Hypothalamus (tissue), 51 donors: ENCODE measurements at places on chromosomes 6 and 20.

- no peak for DNase-seq
Measured at GRCh38 chr20:48799328-48800105, 28.3 kb downstream of the PREX1 start.

GRCh38 chr6:28673787-28674671 is 148.3 kb downstream of the GPX5 start:
- peak; percentile 4 for DNase-seq

DNA sequence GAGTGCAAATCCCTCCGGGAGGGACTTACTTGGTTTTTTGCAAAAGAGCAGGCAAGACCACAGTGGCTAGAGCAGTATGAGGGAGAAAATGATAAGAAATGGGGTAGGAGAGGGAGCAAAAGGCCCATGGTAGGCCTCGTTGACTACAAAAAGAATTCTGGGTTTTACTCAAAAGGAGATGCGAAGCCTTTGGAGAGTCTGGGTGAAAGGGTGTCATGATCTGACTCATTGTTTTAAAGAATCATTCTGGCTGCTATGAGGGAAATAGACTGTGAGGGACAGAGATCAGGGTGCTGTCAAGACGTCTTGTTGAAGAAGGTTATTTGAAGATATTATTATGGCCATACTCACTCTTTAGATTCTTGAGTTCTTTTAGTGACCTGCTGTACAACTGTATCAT is 13.0 kb downstream of the TBC1D32 start:
- DNase-seq = no peak

GRCh38 chr6:6319952-6320811 is at the start of gene F13A1:
Gene F13A1, minus strand, starts transcription at chr6:6320662. Its CDS starts 1,998 bp downstream, at chr6:6318664.
- no peak for DNase-seq

DNA sequence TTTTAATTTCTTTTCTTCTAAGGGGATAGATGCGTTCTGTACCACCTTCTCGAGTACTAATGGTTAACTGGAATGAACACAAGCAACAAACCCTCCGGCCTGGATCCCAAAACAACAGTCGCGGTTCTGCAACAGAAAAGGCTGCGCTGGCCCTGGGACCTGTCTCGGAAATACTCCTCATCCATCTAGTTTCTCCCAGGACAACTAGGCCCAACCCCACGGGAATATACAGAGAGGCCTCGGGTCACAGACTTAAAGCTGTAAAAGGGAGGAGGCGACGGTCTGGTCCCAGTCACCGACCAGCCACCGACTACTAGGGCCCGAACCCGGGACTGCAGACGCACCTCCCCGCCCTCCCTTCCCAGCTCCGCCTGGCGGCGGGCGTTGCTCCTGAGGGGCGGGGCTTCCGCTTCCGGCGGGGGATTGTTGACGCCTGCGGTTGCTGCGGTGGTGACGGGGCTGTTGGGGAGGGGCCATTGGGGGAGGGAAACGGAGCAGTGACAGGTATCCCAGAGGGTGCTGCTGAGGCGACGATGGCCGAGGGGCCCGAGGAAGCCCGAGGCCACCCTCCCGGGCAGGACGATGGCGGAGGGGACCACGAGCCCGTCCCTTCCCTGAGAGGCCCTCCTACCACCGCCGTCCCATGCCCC is at the start of gene FAM8A1:
TSS of gene FAM8A1 (plus strand) at position 426 of the 650 bp plus-strand sequence. CDS start at position 534, 108 bp downstream.
- peak; percentile 94 for DNase-seq

DNA sequence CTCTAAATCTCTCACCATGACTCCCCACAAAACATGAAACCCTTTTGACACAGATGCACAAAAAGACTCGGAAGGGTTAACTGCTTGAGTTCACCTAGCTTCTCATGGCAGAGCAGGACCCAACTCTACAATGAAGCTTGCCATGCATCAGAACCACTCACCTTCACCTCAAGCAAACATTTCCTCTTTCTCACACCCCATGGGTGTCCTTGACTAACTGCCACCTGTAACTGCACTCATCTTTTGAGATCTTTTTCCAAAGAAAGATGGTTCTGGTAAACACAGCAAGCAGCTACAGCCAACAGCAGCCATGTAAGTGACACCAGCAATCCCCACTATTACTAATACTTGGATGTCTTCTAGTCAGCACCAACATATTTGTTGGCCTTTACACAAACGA is 76.5 kb downstream of the EFHC1 start:
- DNase-seq = no peak

DNA sequence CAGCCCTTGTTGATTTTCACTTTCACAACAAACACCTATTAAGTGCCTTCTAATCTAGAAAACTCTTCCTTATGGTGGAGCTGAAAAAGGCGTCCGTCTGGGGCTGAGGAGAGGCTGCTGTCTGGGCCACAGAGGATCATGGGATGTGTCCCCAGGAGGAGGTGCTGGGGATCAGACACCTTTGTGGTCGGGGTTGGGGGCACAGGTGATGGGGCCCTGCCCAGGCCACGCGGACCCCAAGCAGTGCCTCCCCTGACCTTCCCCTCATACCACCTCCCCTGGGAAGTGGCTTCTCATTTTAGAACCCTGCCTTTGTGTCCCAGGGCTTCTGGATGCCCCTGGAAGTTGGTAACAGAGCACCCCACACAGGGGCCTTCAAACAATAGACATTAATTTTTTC is 41.1 kb downstream of the SUN5 start:
- DNase-seq = no peak

DNA sequence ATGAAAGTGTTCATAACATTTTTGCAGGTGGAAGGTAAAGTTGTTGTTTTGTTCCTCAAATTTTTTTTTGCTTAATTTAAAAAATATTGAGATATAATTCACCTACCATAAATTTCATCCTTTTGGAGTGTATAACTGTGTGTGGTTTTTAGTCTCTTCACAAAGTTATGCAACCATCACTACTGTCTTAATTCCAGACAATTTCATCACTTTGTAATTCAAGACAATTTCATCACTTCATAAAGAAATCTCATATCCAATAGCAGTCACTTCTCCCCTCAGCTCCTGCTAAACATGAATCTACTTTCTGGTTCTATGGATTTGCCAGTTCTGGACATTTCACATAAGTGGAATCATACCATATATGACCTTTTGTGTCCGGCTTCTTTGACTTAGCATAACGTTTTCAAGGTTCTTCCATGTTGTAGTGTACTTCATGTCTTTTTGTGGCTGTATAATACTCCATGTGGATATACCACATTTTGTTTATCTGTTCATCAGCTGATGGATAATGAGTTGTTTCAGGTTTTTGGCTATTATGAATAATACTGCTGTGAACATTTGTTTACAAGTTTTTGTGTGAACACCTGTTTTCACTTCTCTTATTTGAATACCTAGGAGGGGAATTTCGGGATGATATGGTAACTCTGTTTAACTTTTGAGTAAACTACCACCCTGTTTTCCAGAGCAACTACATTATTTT is 18.8 kb downstream of the ZFAND3 start:
- no peak for DNase-seq

DNA sequence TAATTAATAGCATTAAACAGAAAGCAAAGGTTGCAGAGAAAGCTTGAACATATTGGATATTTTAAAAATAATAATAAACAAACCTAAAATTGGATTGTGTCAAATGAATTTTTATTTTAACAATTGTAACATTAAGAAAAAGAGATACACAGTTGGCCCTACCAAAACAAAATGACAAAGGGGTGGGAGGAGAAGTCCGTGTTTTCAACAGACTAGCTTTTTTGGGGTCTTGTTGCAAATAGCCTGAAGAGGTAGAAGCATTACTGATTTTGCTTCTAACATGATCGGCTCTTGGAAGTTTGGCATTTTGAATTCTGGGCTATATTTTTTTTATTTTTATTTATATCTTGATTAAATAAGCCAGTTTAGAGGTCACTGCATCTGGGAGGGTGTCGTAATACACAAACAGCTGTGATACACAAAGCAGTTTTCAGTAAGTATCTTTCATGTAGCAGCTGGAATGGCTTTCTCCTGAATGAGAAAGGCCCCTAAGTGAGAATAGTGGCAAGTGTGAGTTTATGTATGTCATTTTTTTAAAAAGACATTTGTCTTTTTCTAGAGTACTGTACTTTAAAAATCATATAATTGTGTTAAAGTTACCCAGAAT is 85.5 kb upstream of the ZNF217 start:
- no peak for DNase-seq

DNA sequence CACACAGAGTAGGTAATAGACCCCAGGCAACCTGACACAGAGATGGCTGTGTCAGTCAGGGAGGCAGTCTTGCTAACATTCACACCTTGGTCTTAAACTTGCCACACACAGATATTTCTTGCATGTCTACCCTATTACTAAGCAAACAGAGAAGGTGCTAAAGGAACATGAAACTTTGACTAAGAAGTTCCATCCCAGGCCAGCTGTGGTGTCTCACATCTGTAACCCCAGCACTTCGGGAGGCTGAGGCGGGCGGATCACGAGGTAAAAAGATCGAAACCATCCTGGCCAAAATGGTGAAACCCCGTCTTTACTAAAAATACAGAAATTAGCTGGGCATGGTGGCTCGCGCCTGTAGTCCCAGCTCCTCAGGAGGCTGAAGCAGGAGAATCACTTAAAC is 222.4 kb upstream of the JARID2 start:
- DNase-seq = no peak

GRCh38 chr6:24960991-24961475 is 25.3 kb upstream of the RIPOR2 start:
- DNase-seq = no peak

DNA sequence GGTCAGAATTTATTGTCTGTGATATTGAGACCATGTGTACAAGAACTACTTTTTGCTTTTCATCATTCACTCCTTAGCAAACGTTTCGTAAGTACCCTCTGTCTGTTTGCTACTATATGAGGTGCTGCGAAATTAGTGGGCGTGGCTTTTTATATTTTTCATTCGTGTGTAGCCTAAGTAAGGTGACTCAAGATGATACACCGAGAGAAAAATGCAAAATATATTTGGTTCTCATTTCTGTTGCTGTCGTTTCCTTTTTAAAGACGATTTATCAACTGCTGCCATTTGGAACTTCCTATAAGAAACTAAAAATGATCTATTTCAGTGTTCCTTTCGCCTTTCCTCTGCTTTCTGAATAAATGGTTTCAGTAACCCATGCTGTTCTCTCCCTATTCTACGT is 61.2 kb downstream of the VAPB start:
- no peak for DNase-seq

DNA sequence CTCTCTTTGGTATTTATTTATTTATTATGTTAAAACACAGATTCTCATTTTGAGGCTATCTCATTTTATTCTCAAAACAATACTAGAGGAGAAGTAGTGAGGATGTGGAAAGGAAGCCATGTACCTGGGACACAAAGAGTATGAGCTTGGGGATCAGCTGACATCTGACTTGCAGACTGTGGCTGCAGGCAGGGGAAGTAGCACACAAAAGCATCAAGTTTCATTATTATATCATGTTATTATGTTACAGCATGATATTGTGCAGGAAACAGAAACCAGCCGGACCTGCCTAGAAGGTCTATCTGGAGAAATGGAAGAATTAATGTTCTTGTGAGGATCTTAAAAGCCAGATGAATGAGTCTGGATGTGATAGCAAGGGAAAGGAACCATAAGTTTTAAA is 248.2 kb downstream of the KHDC1L start:
- DNase-seq = no peak

DNA sequence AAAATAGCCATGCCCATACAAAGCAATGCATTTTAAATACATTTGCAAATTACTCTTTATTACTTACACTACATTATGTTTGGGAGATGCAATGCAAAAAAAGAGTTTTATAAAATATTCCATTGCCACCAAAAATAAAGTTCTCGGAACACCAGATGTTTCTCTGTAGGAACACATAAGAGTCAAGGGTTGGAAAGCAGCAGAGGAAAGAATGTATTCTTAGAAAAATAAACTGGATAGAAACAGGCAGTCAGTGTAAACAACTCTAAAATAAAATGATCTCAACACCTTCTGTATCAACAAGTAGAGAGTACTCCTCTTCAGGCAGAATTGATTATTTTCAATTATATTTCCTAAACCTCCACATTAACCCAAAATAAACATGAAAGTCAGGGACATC is 28.1 kb downstream of the KIF13A start:
- DNase-seq = no peak

DNA sequence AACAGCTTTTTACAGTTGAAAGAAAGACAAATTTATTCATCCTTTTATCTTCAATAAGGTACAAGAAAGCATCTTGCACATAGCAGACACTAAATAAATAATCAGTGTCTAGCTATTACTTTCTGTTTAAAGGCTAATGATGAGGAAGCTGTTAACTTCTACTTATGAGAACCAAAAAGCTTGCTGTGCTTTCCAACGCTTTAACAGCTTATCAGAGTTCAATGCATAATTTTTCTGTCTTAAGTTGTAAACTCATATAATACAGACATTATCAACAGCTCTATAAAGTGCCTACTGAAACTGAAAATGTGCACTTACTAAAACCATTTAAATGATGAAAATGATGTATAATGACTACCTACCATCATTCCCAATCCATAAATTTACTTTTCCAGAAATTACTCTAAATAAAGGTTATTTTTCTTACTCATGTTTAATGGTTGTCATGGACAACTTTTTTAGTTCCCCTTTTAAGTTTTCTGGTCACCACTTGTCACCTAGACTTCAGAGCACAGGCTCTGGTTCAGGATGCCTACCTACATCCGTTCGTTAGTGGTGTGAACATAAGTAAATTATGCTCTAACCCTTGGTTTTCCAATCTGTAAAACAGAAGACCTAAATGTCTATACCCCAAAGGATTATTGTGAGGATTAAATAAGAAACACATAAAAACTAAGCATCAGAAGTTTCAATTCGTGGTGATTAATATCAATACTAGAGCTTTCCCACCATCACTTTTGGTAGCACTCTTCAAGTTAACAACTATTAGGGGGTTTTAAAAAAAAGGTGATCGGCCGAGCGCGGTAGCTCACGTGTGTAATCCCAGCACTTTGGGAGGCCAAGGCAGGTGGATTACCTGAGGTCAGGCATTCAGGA is 8.0 kb downstream of the PNISR start:
- no peak for DNase-seq

DNA sequence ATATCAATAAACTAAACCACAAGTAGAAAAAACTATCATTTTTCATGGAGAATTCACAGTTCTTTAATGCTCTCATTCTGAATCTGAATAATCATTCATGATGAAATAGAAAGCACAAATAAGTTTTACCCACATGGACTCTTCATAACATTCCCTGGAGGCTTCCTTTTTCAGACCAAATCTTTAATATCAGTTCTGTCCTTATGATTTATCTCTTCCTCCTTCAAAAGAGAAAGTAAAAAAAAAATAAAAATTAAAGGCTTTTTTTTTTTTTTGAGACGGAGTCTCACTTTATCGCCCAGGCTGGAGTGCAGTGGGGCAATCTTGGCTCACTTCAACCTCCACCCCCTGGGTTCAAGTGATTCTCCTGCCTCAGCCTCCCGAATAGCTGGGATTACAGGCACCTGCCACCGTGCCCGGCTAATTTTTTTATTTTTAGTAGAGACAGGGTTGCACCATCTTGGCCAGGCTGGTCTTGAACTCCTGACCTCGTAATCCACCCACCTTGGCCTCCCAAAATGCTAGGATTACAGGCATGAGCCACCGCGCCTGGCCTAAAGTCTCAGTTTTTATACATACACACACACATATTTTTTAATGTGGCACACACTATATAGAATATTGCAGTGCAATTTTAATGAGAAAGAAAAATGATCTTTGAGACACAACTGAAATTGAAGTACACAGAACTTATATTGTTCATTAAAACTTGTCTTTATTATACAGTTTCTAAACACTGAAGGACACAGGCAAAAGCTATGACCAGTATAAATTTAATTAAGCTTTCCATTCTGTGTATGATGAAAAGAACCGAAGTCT is 31.9 kb upstream of the ZNF217 start:
- DNase-seq = no peak
